ENCODE measurements at places on chromosomes 2 and 18.

- DNase-seq = no peak
These were observed 79.6 kb downstream of the TFCP2L1 start for GRCh38 chr2:121205321-121205942.

- DNase-seq = peak; percentile 2
These were observed 36.3 kb downstream of the SLC35F5 start for GRCh38 chr2:113720167-113720566.

DNA sequence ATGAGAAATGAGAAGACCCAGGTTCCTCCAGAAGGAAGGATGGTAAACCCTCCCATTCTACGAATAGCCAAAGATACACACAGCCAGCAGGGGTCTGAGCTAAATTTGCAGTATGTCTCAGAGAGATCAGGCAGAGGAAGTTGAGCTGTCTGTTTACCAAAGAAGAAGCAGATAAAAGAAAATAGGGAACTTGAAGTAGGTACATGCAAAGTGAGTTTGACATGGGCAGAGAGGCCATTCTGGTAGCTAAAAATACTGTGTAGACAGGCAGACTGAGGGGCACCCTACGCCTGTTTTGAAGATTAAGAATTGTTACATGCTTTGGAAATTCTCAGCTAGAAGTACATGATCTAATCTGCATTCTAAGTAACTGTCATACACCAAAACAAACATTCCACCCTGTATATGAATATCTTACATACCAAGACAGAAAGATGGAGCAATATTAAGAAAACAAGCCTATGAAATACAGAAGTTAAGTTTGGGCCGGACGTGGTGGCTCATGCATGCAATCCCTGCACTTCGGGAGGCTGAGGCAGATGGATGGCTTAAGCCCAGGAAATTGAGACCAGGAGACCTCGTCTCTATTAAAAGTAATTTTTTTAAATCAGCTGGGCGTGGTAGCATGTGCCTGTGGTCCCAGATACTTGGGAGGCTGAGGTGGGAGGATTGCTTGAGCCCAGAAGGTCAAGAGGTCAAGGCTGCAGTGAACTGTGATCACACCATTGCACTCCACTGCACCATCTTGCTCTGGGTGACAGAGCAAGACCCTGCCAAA lies 157.9 kb downstream of the ANKRD44 start:
- DNase-seq = no peak

DNA sequence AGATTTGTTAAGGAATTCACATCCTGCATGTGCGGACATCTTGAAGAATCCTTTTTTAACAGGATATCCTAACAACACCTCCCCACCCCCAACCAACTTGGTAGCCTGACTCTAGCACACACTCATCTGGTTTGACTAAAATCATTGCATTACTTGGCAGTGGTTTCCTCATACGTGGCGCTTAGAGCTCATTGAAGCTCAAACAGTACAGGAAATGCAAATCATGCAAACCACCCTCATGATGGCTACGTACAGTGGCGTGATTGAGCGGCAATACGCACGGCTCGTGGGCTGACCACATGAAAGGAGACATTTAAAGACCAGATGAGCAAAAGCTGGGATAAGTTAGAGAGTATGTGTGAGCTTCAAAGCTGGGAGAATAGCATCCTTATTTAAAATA lies 336.2 kb downstream of the ZEB2 start:
- peak; percentile 64 for DNase-seq

GRCh38 chr2:31558401-31559295 lies 22.1 kb downstream of the SRD5A2 start:
- no peak for DNase-seq

DNA sequence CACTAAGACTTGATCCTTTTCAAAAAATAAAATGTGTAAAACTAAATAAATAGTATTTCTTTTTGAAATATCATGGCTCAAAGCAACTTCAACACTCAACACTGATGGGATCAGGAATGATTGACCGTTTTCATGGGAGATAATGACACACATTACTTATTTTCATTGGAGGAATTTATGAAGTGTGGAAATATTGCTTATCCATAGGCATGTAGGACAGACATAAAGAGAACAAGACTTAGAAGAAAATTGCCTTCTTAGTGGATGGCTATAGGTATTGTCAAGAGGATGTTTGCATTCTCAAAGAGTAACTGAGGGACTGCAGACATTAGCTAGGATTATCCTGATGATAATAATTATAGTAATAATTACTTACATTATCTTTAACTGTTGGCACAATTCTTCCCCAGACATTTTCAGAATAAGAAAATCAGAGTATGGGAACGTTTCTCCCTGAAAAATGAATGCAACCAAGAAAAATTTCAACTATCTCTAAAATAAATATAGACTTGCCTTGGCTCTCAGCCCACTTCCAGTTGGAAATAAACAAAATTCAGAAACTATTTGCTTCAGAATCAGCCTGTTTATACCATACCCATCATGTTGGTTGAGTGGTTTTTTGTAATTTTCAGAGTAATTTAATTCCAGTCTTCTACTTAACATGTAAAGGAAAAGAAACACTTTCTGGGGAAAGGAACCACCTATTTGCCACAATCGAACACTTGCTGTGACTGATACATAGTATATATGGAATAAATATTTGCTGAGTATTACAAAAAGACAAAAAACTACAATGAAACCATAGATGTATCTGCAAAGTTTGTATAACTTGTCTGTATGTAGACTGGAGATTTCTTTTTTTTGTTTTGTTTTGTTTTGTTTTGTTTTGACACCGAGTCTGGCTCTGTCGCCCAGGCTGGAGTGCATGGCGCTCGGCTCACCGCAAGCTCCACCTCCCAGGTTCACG lies 165.7 kb downstream of the TMX3 start:
- DNase-seq = no peak

Data from NCI-H1048 (cell line).